ENCODE measurements at places on chromosomes 1 and 21.

- DNase-seq = no peak
Observed at GRCh38 chr1:215423288-215423687, 143.8 kb upstream of the KCTD3 start.

DNA sequence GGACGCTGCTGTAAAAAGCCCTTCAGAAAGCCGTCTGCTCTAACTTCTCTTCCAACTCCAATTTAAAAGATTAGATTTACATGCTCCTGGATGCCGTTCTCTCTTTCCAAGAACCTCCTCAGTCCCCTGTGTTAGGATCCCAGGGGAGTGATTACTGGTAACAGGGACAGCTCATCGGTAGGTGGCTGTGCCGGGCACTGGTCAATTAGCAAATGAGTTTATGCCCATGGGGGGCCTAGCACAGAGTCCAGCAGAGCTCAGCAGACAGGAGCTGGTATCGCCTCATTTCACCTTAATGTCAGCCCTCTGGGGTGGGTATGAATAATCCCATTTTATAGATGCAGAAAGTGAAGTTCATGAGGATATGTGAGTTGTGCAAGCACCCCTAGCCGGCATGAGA, 191.9 kb downstream of the GRIK3 start:
- DNase-seq = no peak

GRCh38 chr1:75996196-75996595, 64.0 kb upstream of the ASB17 start:
- no peak for DNase-seq

DNA sequence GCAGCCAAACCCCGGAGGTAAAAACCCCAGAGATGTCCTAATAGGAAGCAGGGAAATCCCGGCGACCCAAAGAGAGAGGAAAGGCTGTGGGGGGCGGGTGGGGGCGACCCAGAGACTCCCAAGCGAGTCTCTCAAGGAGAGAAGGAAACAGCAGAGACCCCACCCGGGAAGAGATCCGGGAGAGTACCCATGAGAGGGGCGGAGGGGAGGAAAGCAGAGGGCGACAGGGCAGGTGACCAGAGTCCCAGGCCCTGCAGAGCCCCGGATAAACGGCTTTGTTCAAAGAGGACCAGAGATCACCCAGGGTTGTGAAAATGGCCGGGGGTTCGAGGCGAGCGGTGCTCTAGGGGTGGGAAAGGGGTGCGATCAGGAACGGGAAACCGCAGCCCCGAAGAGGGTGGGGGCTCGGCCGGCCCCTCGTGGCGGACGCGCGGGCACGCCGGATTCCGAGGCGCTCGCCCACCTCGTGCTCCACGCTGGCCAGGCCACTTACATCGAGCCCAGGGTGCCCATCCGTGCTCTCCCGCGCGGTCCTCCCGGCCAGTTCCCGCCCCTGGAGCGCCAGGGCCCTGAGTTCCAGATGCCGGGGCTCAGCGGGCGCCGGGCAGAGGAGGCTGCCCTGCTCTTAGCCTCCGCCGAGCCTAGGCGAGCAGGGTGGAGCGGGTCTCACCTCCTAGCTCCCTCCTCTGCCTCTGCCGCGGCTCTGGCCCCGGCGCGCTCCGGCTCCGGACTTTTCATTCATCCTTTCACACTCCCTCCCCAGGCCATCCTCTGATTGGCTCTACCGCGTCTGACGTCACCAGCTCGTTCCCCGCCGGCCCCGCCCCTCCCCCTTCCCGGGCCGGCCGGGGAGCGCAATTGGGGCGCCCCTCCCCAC, 52.3 kb downstream of the RHBG start:
- DNase-seq = peak; percentile 39

DNA sequence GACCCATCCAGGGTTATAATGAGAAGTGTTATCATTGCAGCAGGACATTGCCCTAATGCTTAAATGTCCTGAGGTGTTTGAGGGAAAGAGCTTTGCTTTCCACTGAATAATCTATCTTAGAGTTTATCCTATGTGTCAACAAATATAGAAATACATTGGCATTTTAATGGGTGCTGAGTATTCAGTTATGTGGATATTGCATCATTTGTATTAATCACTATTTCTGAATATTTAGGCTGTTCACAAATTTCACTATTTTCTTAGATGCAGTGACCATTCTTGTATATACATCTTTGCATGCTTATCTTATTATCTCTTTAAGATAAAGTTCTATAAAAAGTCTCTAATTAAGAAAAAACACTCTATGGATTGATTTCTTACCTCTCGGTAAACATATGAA, 18.2 kb downstream of the TRIM67 start:
- DNase-seq = no peak

GRCh38 chr21:16587141-16587581, 857.4 kb downstream of the USP25 start:
- no peak for DNase-seq

GRCh38 chr1:54302951-54303843, 103.0 kb downstream of the SSBP3 start:
- no peak for DNase-seq

- no peak for DNase-seq
Observed at GRCh38 chr21:40602080-40602479, 244.9 kb downstream of the DSCAM start.

- no peak for DNase-seq
Observed at GRCh38 chr1:76012341-76013205, 62.0 kb upstream of the ST6GALNAC3 start.

- DNase-seq = no peak
Observed at GRCh38 chr1:67942274-67942673, 108.2 kb downstream of the DIRAS3 start.

DNA sequence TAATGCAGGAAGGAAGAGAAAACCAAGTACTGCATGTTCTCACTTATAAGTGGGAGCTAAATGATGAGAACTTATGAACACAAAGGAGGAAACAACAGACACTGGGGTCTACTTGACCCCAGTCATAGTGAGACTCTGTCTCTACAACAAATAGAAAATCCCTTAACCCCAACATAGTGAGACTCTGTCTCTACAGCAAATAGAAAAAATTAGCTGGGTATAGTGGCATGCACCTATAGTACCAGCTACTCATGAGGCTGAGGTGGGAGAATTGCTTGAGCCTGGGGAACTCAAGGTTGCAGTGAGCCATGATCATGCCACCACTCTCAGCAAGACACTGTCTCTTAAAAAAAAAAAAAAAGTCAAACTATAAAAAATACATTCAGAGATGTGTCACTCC, 42.7 kb downstream of the GIPC2 start:
- no peak for DNase-seq

DNA sequence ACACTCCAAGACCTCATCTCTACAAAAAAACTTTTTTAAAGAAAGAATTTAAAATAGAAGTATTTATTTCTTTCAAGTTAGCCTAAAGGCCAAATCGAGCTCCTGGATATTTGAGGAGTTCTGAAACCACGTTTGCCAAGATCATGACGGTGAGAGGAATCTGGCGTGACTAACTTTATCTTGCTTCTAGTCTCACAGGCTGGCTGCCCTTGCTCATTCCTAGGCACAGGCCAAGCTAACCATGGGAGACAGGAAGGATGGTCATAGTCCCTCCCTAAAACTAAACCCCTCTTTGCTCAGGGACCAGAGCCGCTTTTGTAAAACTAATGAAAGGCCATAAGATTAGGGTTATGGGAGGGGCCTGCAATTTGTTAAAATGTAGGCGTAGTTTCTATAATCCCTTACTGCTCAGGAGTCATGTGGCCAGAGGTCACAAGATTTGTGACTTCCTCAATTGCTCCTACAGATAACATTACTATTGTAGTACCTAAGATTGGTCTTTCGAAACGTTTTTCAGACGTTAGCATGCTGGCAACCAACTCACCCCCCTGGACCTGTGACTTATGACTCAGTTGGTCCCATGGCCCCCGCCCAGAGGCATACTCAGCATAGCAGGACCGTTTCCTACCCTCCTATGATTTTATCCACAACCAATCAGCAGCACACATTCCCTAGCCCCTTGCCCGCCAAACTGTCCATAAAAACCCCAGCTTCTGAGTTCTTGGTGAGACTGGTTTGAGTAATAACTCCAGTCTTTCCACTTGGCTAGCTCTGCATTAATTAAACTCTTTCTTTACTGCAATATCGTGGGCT, 425.0 kb downstream of the SMYD3 start:
- no peak for DNase-seq

- DNase-seq = no peak
Observed at GRCh38 chr1:244041466-244042120, 9.5 kb upstream of the ZBTB18 start.

Measured in stimulated activated CD8-positive, alpha-beta memory T cell treated with anti-CD3 and anti-CD28 coated beads, Interleukin-4, amount 100 ng/mL, for 1 hour (primary cell).